ENCODE measurements at places on chromosomes 16 and 17. TPM values are rescaled to one million over a fixed set of nuclear protein-coding genes. Genes with fewer than 3 reads are reported as not detected.

The KDM6B gene
- total RNA-seq, result 12.4 TPM

The AANAT gene
- total RNA-seq, result not detected

The CNTNAP1 gene
- total RNA-seq, result 37.0 TPM

The JUP gene
- 240 TPM for total RNA-seq

The CDC42EP4 gene
- total RNA-seq, result 51.2 TPM

The OTOP3 gene
- not detected for total RNA-seq

The ENPP7 gene
- total RNA-seq, result not detected
